ENCODE measurements at places on chromosomes 6 and 20. TPM values are rescaled to one million over a fixed set of nuclear protein-coding genes. Genes with fewer than 3 reads are reported as not detected.

The OR2B6 gene
- total RNA-seq = not detected

The SEMG1 gene
- total RNA-seq = not detected

DNA sequence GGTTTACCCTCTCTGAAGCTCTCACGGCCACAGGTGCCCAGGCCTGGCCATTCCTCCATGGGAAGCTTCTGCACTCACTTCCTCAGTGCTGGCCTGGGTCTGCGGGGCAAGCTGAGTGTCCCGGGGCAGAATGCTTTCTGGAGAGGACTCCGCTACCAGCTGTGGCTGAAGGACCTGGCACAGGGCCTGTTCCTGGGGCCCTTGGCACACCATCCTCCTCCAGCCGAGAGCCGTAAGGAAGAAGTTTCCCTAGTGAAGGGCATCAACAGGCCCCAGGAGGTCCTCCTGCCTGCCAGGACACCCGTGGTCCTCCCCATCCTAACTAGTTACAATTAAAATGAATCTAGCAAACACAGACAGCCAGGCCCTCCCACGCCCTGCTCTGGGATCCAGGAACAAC, 14.0 kb upstream of the KCNK15 start:
- DNase-seq = no peak

The EEF1A2 gene
- 1.7 TPM for total RNA-seq

- no peak for DNase-seq
Measured at GRCh38 chr6:22828179-22829062, 259.1 kb downstream of the HDGFL1 start.

- no peak for DNase-seq
Measured at GRCh38 chr6:159832946-159833345, 32.9 kb downstream of the PNLDC1 start.

The BRPF3 gene
- 18.3 TPM for total RNA-seq

DNA sequence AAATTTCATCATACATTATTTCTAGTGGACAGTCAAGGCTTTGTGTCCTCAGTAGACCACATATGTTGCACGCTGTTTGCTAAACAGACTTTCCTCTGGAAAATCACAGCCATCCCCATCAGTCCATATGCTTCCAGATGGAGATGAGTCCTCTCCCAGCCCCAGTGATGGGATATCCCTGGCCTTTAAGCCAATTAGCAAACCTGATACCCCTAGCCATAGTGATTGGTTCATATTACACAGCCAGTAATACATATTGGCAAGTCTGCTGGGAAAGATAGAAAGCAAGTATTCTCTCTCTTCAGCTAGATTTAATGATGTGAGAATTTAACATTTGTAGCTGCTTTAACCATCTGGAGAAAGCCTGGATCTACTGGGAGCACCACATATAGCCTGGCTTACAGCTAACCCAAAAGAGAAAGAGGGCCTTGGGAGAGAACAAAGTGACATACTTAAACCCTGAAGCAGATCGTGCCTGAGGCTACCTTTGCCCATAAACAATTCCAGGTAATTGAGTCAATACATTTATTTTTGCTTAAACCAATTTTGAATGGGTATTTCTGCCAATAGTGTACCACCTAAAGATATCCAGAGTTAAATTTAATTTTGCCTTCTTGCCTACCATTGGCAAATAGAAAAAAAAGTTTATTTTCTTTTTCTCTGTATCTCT, 103.5 kb upstream of the HIVEP1 start:
- no peak for DNase-seq

DNA sequence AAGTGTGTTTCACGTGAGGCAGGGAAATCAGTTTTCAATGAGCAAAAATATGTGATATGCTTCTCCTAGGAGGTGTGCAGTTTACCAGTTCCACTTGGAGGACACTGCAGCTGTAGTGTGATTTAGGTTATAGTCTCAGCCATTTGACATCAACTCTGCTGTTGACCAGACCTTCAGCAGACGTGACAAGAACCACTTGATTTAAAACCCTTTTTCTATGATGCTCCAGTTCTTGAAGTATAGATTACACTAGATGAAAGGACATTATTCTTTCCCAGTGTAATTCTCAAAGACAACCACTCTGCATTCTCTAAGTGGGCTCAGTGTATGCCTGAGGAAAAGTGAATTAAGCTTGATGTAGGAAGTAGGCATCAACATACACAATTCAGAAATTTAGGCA, 480.8 kb downstream of the TBC1D32 start:
- no peak for DNase-seq

The PRL gene
- not detected for total RNA-seq

GRCh38 chr6:144469144-144469575, 184.0 kb downstream of the UTRN start:
- peak; percentile 46 for DNase-seq

GRCh38 chr6:2042956-2043648, 202.3 kb downstream of the GMDS start:
- DNase-seq = no peak

- no peak for DNase-seq
Measured at GRCh38 chr20:50280851-50281655, 90.4 kb downstream of the CEBPB start.

The NMBR gene
- total RNA-seq = not detected

GRCh38 chr6:6713657-6714056, 125.1 kb downstream of the LY86 start:
- DNase-seq = no peak

GRCh38 chr6:11729076-11729475, 49.5 kb downstream of the ADTRP start:
- DNase-seq = peak; percentile 77

GRCh38 chr6:89051676-89052075, 28.9 kb upstream of the PNRC1 start:
- DNase-seq = no peak

DNA sequence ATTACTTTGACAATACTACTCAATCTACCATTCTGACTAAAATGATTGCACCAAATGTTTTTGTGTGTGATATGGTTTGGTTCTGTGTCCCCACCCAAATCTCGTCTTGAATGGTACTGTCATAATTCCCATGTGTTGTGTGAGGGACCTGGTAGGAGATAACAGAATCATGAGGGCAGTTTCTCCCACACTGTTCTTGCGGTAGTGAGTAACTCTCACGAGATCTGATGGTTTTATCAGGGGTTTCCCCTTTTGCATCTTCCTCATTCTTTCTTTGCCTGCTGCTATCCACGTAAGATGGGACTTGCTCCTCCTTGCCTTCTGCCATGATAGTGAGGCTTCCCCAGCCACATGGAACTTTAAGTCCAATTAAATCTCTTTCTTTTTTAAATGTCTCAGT, 20.8 kb downstream of the SYCP2 start:
- no peak for DNase-seq

DNA sequence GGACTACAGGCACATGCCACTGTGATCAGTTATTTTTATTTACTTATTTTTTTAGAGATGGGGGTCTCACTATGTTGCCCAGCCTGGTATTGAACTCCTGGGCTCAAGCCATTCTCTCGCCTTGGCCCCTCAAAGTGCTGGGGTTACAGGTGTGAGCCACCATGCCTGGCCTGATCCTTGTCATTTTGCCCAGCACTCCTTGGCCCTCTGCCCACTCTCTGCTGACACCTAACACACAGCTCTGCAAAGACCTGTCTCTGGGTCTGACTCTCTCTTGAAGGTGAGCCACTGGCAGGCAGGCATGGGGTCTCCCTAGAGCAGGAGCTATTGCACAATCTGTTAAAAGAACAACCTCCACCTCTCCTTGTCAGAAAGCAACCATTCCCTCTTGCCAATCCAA, 155.6 kb downstream of the ZFP64 start:
- DNase-seq = no peak

DNA sequence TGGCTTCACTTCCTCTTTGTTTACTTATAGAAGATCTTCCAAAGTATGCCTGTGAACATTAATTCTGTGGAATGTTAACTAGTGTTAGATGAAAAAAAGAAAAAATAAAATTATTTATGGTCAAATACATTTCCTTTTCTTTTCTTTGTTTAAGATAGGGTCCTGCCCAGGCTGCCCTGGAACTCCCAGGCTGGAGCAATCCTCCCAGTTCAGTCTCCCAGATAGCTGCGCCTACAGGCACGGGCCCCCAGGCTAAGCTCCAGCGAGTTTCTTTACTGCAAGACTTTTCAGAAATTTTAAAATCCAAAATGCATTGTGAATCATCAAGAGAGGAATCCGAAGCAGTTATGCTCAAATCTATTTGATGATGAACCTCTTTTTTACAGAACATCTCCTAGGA, 39.3 kb upstream of the IL20RA start:
- no peak for DNase-seq

DNA sequence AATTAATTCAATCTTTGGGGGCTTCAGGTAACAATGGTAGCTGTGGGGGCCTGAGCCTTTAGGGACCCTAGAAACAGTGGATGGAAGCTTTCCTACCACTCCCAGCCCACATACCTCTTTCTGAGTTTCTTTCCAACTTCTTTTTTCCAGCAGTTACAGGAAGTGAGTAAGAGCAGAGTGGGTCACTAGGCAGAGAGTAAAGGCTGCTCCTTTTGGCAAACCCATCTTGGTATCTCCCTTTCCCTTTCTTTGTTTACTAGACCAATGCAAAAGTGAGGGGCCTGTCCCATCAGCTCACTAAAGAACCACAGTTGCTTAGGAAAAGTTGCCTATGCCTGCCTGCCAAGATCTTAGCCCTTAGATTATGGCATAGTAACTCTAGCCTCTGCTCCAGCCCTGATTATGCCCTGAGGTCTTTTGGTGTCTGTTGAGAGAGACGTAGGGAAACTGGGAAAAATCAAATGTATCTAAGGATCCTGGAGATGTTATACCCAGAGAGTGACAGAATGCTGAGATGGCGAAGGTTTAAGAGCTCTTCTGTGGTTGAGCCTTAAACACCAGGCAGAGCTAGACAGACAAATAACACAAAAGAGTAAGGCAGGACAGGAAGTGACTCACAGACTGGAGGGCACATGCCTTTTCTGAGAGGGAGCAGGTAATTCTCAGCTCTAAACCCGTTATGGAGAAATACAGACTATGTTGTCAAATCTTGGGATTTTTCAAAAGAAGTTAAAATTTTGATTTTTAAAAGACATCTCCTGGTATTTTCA, 31.3 kb downstream of the TRMT6 start:
- DNase-seq = peak; percentile 30

The PPP1R14C gene
- total RNA-seq = 0.36 TPM

- DNase-seq = no peak
Measured at GRCh38 chr6:151242420-151242861, 2.7 kb downstream of the AKAP12 start.

The FAM229B gene
- total RNA-seq = 7.3 TPM

The TNXB gene
- 5.8 TPM for total RNA-seq

DNA sequence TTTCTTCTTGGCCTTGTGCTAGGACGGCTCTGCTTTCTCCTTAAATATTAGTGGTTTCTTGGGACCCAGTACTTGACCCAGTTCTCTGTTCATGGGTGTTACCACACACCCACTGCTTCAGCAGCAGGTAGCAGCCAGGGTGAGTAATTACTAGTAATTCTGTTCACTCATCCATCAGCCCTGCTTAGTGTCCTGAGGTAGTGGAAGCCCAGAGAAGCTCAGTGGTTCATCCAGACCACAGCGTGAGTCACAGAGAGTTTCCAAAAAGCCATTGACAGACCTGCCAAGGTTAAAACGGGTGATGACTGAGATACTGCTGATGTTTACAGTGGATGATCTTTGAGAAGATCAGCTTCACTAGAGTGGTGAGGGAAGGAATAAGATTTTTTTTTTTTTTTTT, 51.7 kb upstream of the HINT3 start:
- peak; percentile 84 for DNase-seq

DNA sequence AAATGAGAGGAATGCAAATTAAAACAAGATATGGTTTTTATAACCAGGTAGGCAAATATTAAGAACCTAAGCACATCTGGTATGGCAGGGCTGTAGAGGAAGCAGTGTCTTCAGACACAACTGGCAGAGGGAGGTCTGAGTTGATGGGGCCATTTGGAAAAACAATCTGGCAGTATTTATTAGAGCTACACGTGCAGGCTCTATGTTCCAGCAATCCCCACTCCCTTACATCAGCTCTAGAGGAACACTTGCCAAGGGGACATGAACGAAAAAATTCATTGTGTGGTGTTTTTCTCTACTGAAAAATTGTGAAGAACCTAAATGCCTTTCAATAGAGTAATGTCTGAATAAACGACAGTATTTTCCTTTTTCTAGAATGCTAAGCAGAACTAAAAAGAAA, 111.6 kb upstream of the EDN1 start:
- DNase-seq = no peak

DNA sequence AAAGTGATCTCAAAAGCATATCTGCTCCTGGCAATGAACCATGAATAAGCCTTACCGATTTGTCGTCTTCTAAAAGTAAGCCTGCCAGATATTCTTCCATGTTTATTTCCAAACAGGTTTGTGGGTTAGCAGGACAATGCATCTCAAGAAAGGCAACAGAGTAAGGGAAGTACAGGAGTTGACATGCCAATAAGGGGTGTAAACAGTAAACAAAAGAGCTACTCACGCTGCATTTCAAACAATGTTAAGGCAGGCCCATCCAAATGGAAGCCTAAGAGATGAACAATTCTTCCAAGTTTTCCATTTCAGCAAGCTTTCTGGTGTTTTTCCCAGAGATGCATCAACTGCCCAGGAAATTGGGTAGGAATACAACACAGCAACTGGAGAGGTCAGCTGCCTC, 27.8 kb upstream of the CRIP3 start:
- no peak for DNase-seq

The PKHD1 gene
- not detected for total RNA-seq

The CGA gene
- not detected for total RNA-seq

The HLA-DPA1 gene
- 19.3 TPM for total RNA-seq

GRCh38 chr6:83546636-83547035, 34.3 kb downstream of the PRSS35 start:
- DNase-seq = peak; percentile 11

- no peak for DNase-seq
Measured at GRCh38 chr6:168655462-168656152, 214.6 kb downstream of the SMOC2 start.

- no peak for DNase-seq
Measured at GRCh38 chr6:1136415-1136774, 175.5 kb upstream of the FOXQ1 start.

- no peak for DNase-seq
Measured at GRCh38 chr6:138586638-138587037, 87.3 kb upstream of the NHSL1 start.

- DNase-seq = no peak
Measured at GRCh38 chr20:37697314-37697713, 3.5 kb downstream of the CTNNBL1 start.

GRCh38 chr6:12051861-12052368, 39.8 kb downstream of the HIVEP1 start:
- peak; percentile 78 for DNase-seq

GRCh38 chr6:110216140-110216539, 35.9 kb downstream of the CDC40 start:
- no peak for DNase-seq

- DNase-seq = no peak
Measured at GRCh38 chr6:7431674-7432390, 42.2 kb downstream of the RIOK1 start.

DNA sequence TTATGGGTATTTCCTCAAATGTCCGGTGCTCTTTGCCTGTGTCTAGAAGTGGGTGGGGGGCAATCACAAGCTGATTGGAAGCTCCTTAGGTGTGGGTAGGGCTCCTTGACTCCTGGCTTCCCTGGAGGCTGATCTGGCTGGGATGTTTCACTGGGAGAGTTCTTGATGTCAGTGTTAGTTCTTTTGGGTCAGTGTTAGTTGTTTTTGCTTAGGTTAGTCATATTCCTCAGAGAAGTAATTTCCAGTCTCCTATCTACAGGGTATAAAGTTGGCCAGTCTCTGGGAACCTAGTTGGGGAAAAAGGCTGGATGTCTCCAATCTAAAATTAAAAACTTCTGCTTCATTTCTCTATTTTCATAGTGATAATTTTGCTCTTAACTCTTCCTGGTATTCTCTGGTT, 23.6 kb downstream of the CDC5L start:
- no peak for DNase-seq

- peak; percentile 15 for DNase-seq
Measured at GRCh38 chr6:115891111-115891669, 169.5 kb downstream of the FRK start.

The HRH3 gene
- not detected for total RNA-seq

- no peak for DNase-seq
Measured at GRCh38 chr20:23180451-23180921, 94.4 kb upstream of the CD93 start.

All from activated CD4-positive, alpha-beta memory T cell treated with anti-CD3 and anti-CD28 coated beads for 36 hours (primary cell).